ENCODE measurements at places on chromosomes 1 and 21. TPM values are rescaled to one million over a fixed set of nuclear protein-coding genes. Genes with fewer than 3 reads are reported as not detected.

GRCh38 chr1:96978444-96978843 lies 256.9 kb downstream of the PTBP2 start:
- DNase-seq, result no peak

DNA sequence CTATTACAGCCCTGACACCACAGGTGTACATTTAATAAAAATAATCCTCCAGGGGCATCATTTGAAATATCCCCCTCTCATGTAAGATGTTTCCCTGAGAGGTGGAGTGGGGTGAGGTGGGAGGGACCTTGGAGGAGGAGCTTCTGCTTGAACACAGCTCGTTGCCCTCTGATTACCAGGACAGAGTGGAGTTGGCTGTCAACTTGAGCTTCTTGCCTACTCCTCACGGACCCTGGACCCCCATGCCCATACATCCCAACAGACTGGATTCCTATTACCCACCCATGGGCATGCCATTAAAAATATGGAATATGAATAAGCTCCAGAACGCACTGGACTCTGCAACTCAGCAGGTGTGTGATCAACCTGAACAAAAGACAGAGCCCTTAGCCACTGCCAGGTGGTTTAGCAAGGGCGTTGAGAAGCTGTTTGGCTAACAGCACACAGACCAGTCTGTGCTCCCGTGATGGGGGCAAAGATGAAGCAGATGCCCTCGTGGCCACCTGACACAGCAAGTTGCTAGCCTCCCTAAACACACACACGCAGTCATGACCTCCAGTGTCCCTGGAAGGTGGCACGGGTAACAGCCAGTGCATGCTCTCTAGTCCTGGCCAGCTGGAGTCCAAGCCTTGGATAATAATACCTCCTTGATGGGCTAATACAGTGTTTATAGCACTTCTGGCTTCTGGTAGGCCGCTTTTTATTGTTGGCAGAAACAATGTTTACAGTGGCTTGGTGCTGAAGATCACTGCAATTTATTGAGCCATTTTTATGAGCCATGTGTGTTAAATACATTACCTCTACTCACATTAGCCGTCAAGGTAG lies 155.0 kb downstream of the TOMM20 start:
- DNase-seq, result no peak

The LCE2C gene
- total RNA-seq, result not detected

DNA sequence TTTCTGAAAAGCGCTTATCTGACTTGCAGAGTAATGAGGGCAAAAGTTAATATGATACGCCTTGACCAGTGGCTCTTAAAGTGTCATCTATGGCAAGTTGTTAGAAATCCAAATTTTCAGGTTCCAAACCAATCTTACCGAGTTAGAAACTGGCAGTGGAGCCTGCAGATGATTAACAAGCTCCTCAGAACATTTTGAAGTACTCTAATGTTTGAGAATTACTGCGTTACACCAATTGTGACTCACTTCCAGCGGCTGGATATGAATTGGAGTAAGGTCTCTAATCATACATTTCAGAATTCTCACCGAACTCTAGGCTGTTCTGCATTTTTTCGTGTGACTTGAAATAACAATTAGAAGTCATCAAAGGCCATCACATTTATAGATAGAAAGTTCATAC lies 73.5 kb upstream of the TMPRSS15 start:
- DNase-seq, result no peak

- DNase-seq, result no peak
Measured at GRCh38 chr1:151267760-151268159, 13.2 kb downstream of the PSMD4 start.

DNA sequence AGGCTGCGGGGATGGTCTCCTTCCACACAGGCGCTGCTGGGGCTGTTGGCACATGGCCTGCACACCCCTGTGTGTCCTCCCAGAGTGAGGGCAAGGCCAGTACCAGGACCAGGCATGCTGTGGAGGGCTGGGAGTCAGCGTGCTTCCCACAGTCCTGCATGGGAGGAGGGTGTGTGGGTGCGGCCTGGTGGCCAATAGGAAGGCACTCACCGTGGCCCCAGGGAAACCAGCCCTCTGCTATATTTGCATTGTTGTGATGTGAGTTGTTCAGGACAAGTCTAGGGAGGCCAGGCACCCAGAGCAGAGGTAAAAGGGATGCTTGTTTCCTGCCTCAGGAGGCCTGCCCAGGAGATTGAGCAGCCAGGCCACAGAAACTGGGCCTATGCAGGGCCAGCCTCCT lies 59.5 kb downstream of the S100B start:
- no peak for DNase-seq

DNA sequence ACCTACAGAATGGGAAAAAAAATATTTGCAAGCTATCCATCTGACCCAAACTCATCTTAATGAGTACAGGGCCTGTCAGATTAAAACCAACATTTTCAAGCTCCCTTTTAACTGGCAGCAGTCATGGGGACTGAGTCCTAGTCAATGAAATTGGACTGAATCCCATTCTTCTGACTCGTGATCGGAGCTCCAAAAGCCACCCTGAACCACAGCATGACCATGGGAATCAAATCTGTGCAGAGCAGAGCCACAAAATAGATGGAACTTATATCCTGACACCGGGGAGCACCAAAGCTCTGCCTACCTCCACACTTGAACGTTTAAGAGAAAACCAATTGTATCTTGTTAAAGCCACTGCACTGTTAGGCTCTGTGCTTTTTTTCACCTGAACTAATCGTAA lies 5.0 kb upstream of the RWDD3 start:
- no peak for DNase-seq

- DNase-seq, result no peak
Measured at GRCh38 chr1:118008011-118008410, 78.5 kb downstream of the WDR3 start.

- DNase-seq, result peak; percentile 59
Measured at GRCh38 chr1:65948609-65949229, 156.0 kb downstream of the PDE4B start.

- peak; percentile 21 for DNase-seq
Measured at GRCh38 chr1:5428351-5428750, 563.9 kb downstream of the NPHP4 start.

DNA sequence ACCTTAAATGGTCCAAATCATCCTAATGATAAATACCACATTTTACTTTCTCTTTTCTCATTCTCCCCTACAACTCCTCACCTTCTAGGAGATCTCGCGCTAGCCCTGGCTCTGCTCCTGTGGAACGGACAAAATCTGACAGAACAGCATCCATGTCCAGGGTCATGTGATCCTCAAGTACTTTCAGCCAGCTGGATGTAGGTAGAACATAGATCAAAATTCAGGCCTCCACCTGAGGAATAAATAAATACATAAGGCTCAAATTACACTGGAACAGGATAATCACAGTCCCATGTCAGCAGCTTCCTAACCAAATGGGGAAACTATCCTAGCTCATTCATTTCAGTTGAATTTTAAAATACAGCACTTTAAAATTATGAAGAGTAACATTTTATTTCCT lies 33.2 kb downstream of the OTUD7B start:
- DNase-seq, result no peak

- DNase-seq, result no peak
Measured at GRCh38 chr1:217253351-217253750, 377.5 kb downstream of the GPATCH2 start.

DNA sequence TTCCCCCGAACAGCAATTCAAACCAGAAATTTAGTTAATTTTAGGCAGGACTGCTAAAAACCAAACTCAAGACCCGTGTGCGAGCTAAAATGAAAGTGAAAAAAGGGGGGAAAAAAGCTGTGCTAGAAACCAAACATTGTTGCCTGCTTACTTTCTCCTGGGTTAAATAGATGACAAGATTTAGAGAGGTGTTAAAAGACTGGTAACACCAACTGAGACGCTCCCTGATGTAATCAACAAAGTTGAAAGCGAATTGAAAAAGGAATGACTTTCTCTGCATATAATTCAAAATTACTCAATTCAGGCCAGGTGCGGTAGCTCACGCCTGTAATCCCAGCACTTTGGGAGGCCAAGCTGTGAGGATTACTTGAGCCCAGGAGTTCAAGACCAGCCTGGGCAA lies 6.8 kb downstream of the CDCA8 start:
- no peak for DNase-seq

The CHI3L2 gene
- 1.6 TPM for total RNA-seq

- DNase-seq, result peak; percentile 59
Measured at GRCh38 chr1:196160066-196160795, 448.0 kb downstream of the KCNT2 start.

DNA sequence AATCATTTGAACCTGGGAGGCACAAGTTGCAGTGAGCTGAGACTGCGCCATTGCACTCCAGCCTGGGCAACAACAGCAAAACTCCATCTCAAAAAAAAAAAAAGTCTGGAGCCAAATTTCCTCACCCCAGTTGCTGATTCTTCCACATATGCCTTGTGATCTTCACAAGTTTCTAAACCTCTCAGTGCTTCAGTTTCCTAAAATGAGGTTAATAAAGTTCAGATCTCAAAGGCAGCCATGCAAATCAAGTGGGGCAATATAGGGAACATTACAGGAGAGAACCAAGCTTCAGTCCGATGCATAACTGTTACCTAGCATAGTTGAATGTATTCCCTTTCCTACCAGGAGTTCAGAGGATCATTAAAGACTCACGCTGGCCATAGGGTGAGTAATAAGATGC lies 4.8 kb downstream of the ITLN1 start:
- DNase-seq, result no peak

The NTNG1 gene
- 32.8 TPM for total RNA-seq

GRCh38 chr1:46516200-46516950 lies 26.7 kb downstream of the DMBX1 start:
- DNase-seq, result no peak

The CFH gene
- total RNA-seq, result 30.3 TPM

The SDHC gene
- total RNA-seq, result 103 TPM

- DNase-seq, result peak; percentile 70
Measured at GRCh38 chr1:18936814-18937481, 19.5 kb downstream of the IFFO2 start.

DNA sequence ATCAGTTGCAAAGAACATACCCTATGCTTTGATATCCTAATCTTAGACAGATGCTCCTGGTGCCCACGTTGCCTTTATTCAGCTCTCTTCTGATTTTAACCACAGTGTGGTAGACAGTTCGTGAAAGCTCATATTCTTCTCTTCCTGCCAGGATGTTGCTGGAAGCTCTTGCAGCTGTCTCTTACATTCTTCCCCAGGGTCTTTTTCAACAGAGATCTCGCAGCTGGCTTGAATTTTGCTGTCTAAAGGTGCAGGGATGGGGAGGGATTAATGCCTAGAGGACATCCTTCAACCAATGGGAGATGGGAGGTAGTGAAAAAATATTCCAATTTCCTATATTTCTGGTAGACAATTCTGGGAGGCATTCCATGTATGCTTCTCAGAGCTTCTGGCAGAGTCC lies 150.0 kb upstream of the APP start:
- no peak for DNase-seq

DNA sequence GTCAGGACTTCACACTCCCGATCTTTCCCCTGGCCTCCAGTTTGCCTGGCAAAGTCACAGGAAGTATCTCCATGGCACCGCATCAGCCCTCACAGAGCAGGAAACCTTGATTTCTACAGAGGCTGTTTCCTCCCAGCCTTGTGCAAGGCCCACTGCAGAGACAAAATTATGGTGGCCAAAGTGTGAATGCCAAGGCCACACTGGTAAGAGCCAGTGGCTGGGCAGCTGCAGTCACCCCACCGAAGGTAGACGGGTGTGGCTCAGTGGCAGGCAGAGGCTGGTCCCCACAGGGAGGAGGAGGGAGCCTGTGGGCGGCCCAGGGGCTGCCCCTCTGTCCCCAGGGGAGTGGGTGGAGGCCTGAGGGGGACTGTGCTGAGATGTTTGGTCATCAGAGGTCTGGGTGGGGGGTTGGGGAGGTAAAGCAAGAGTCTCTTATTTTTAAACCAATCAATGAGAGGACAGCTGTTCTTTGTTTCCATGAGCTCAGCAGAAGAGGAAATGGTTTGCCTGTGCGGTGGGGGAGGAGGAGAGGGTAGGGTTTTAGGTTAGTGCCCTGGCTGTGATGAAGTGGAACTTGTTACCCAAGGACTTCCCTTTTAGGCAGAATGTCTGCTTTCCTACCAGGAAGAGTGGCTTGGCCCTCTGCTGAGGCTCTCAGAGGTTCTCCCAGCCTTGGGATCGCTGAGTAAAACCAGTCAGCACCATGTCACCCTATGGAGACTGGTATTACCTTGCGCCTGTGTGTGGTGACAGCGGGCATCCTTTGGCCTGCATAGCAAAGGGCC lies 18.0 kb upstream of the BTG2 start:
- DNase-seq, result peak; percentile 47

DNA sequence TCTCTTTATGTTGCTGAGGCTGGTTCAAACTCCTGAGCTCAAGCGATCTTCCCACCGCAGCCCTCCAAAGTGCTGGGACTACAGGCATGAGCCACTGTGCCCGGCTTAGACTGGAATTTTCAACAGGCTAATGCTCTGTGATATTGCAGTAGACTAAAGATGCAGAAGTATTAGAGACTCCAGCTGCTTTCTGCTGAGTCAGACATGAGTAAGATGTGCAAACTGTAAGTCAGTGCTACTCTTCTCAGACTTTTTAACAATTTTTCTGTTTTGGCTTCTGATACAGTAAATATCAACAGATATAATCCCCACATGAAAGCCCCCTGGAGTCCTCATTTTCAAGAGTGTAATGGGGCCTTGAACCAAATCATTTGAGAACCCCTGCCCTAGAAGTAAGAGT lies 29.3 kb upstream of the NLRP3 start:
- peak; percentile 42 for DNase-seq

DNA sequence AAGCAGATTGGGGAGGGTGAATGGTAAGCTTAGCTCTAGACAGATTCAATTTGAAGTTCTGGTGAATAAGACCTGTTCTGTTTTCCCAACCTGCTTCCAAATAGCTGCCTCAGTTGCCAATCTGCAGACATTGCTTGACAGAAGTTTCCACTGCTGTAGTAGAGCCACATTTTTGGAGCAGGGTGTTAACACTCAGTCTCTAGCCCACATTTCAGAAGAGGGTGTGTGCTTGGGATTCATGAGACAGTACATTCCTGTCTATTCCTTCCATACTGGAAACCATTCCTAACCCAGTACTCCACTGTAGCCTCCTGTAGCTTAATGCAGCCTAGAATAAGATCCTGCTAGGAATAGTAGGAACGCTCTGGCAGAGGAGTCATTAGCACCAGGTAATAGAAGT lies 450.5 kb downstream of the NUF2 start:
- no peak for DNase-seq

DNA sequence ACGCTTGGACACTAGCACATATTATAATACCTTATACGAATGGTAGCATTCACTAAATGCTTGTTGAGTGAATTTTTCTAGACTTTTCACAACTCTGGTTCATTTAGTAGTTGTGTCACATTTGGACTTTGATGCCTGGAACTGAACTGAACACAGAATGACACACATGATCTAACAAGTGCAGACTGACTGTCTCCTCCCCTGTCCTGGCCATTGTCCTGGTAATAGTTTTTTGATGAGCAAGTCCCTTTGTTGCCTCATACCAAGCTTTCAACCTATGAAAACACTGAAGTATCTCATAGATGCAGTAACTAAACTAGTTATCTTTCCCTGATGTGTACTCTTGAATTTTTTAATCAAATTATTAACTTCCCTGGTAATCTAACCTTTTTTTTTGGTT lies 66.4 kb downstream of the LRRC8D start:
- peak; percentile 68 for DNase-seq

GRCh38 chr1:205601205-205601604 lies 30.6 kb downstream of the ELK4 start:
- DNase-seq, result peak; percentile 96
